Caki2 (cell line): ENCODE measurements at places on chromosomes 6 and 20. TPM values are rescaled to one million over a fixed set of nuclear protein-coding genes. Genes with fewer than 3 reads are reported as not detected.

Gene GSTA2
- total RNA-seq = not detected in 2 replicates

Gene ZNF311
- 4.1 and 5.9 TPM in 2 replicates for total RNA-seq

- no peak for DNase-seq
Measured at GRCh38 chr20:41167118-41167470, 29.8 kb downstream of the PLCG1 start.

DNA sequence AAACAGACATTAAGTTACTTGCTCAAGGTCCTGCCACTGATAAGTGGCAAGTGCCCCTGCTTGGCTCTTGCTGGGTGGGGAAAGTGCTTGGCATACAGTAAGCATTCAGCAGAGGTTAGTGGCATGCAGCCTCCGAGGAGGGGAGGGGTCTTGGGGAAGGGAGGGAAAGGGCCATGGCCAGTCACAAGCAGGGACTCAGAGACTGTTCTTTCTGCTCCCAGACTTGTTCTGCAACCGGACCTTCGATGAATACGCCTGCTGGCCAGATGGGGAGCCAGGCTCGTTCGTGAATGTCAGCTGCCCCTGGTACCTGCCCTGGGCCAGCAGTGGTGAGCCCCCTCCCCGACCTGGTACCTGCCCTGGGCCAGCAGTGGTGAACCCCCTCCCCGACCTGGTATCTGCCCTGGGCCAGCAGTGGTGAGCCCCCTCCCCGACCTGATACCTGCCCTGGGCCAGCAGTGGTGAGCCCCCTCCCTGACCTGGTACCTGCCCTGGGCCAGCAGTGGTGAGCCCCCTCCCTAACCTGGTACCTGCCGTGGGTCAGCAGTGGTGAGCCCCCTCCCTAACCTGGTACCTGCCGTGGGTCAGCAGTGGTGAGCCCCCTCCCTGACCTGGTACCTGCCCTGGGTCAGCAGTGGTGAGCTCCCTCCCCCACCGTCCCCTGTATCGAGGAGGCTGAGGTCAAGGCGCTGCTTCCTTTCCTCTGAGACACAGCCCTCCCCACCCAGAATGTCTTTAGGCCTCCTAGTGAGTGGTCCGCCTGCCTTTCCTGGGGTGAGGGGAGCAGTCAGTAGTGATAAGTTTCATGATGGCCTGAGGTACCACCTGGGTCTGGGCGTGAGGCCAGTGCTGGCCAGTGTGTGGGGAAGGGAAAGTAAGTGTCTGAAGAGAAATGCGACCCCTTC, 8.9 kb downstream of the GLP1R start:
- no peak for DNase-seq

GRCh38 chr6:159720708-159721107, 6.6 kb upstream of the WTAP start:
- peak; percentile 58 for DNase-seq

GRCh38 chr6:149891259-149891658, 6.7 kb downstream of the RAET1E start:
- DNase-seq = no peak

- DNase-seq = peak; percentile 82
Measured at GRCh38 chr6:111600588-111601445, 4.9 kb downstream of the TRAF3IP2 start.

DNA sequence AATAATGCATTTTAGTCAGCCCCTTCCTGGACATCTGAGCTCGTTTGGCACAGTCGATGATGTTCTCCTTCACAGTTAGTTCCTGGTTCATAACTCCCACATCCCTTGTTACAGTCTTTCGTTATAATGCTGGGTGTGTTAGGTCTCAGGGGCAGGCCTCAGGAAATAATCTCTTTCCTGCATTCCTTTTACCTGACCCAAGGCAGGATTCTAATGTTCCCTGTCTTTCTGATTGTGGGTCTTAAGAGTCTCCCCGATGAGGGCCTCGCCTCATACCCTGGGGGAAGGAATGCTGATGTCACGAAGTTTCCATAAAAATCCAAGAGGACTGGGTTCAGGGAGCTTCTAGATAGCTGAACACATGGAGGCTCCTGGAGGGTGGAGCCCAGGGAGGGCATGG, 104.0 kb upstream of the CARMIL1 start:
- no peak for DNase-seq

DNA sequence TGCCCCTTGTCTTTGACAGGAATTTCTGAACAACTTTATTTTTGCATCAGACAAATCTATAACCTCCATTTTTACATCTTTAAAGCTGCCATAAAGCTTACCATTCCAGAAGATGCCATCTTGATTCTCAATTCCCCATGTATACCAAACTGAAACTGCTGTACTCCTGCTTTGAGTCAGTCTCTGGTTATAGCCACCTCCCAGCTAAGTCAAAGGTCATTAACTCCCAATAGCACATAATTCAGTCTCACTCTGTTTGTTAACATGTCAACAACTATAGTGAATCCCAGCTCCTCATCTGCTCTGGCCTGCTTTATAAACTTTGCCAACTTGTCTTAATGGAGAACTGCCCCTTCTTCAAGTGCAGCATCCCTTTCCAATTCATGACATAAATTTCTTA, 343.6 kb downstream of the FRK start:
- DNase-seq = no peak

DNA sequence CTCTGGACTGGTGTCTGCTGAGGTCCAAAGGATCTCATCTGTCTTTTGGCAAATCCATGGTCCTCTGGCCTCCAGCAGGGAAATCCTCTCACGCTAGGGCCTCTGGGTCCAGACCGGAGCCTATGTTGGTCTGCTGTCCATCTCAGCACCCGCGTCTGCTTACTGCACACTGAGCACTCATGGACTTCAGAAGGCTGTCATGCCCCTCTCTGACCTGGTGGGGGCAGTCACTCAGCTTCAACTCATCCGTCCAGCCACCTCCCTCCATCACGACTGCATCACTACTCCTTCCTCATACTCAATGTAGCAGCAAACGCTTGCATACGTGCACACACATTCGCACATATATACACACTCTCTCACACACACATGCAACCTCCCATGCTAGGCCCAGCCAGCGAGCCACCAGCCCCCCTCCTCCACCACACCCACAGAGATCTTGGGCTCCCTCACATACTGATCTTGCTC, 33.3 kb downstream of the GABRR2 start:
- DNase-seq = no peak

GRCh38 chr6:127180426-127180825, 62.0 kb downstream of the RSPO3 start:
- no peak for DNase-seq

DNA sequence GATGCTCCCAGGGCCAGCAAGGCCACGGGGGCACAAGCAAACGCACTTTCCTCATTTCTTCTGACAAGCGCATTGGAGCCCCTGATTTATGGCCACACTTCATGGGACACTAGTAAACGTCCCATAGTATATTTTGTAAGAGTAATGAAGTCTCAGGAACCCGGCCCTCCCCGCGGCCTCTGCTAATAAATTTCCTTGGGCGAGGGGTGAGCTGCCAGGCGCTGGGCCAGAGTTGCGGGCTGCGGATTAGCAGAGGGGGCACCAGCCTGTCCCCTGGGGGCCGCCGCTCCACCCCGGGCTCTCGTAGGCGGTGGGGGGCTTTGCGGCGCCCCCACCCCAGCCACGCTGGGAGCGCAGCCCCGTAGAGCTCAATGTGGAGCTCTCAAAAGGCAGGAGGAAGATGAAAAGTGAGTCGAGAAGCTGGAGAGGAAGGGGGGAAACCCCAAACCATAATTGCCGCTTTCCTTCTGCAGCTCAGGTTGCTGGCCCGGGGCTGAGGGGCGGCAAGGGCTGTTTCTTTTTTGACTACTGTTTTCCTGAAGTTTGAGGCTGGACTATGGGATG, 173.6 kb downstream of the CDC5L start:
- no peak for DNase-seq
